ENCODE measurements at places on chromosomes 7 and 10.

DNA sequence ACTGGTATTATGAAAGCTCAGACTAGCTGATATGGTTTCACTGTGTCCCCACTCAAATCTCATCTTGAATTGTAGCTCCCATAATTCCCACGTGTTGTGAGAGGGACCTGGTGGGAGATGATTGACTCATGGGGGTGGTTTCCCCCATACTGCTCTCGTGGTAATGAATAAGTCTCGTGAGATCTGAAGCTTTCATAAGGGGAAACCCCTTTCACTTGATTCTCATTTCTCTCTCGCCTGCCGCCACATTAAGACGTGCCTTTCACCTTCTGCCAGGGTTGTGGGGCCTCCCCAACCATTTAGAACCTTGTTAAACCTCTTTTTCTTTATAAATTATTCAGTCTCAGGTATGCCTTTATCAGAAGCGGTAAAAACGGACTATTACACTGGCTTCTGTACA lies 40.3 kb downstream of the COL13A1 start:
- no peak for DNase-seq

DNA sequence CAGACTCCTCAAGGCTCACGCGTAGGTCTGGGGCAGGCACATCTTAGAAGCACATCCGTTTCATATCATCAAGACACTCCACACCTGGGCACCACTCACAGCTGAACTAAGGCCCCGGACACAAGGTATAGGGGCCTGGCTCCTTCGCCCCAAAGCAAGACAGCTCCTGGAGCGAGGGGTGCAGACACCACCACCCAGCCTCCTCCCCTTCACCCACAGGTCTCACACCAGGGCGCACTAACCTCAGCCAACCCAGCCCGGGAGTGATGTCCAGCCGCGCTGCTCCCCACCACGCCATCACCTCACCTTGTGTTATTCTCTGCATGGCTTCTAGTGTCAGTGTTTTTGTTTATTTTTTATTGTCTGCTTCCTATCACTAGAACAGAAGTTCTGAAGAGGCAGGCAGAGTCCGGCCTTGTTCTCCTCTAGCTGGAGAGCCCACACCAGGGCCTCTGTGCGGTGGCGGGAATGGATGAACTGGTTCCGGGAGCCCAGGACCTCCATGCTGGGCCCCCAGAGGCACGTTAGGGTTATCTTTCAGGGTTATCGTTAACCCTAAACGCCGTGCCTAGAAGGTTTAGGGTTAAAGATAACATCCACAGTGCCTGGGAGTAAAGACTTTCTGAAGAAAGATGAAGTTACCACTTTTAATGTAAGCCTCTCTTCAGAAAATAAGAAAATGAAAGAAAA lies 21.8 kb downstream of the BRI3 start:
- DNase-seq: no peak

DNA sequence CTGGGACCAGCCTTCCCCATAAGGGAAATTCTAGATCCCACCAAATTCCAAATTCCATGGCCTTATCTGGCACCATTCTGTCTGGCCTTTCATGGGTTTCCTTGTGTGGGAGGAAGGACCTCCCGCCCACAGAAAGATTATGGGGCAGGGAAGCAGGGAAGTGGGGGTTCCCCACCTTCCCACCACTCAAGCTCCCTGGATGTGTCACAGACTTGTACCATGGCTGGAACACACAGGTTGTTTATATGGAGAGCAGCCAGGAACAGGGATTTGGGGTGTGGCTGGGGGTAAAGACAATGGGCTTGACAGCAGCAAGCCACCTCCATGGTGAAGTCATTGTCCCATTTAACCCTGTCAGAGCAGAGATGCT lies 18.3 kb downstream of the UNC5B start:
- DNase-seq: no peak

DNA sequence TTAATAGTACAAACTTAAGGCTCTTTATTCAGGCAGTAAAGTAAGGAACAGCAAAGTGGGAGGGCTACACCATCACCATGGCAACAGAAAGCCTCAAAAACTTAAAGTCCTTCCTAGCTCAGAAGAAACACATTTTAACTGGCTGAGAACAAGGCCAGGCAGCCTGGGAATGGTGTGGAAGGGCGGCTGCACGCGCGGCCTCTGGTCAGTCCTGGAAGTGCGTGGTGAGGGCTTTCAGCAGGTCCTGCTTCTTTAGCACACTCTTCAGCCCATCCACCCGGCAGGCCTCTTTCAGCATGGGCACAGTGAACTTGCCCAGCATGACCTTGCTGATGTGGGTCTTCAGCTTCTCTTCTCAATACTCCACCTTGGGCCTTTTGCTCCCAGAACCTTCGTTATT lies 133.0 kb downstream of the CYP26A1 start:
- no peak for DNase-seq

- DNase-seq: peak; percentile 33
Observed at GRCh38 chr10:103758294-103758681, 97.1 kb downstream of the SH3PXD2A start.

DNA sequence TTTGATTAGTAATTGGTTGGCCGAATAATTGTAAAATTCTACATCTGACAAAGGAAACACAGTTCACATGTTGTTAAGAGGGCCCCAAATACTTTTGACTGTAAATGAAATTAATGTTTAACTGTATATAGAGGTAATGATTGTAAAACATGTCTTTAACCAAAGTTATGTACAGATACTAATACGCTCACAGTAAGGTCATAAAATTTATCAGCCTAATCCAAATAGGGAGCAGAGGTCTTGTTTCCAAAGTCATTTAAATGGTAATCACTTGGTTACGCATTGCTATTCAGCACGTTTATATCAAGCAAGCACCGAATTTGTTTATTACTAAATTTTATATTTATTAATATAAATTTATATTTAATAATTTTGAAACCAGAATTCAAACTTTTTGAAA lies 1.4 kb downstream of the PHYHIPL start:
- DNase-seq: no peak

Data from hepatic stellate cell (primary cell).